ENCODE measurements at places on chromosomes 1 and 21.
A peak's percentile ranks its signal among the peaks of the same experiment; 100 is the strongest.

DNA sequence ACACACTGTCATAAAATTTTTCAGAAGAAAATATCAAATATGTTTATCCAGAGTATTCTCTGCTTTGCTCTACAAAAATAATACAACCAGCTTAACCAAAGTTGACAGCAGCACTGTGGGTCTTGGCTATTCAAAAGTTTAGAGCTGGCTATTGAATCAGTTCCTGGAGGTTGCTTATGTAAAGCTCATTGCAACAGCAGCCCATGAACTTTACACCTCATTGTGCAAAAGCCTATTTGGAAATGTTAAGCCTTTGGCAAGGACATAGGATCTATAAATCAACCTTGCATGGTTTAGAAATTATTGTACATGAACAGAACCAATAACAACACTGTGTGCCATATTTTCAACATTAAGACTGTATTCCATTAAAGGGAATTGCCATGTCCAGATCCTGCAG, 714.9 kb downstream of the ADGRL2 start:
- no peak for DNase-seq

GRCh38 chr1:3641046-3641760, 8.7 kb downstream of the WRAP73 start:
- DNase-seq, result no peak

- DNase-seq, result no peak
These were observed at the start of gene PERM1 for GRCh38 chr1:981955-982558. TSS of gene PERM1 (minus strand) at chr1:982093. CDS start at chr1:981029, 1,064 bp downstream.

DNA sequence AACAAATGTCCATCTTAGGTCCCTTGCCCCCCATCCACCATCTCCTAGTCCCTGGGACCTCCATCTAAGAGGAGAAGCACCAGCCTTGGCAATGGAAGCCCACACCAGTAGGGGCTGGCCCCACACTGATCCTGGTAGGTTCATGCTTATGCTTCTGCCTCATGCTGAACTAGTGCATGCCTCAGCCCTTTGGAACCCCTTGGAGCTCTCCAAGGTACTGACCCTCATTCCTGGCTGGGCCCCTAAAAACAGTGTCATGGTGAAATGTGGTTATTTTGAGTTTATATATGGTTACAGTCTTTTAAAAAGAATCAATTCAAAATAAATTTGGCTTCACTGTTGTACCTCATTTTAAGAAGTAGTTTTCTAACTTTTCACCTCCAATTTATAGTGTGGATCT, 108.3 kb downstream of the HIVEP3 start:
- no peak for DNase-seq

GRCh38 chr1:235972311-235972689, 92.6 kb downstream of the NID1 start:
- DNase-seq, result peak; percentile 60

Data from AG09319 (cell line).